ENCODE measurements at places on chromosomes 11 and 22. TPM values are rescaled to one million over a fixed set of nuclear protein-coding genes. Genes with fewer than 3 reads are reported as not detected.

ISX gene
- total RNA-seq = not detected

DNA sequence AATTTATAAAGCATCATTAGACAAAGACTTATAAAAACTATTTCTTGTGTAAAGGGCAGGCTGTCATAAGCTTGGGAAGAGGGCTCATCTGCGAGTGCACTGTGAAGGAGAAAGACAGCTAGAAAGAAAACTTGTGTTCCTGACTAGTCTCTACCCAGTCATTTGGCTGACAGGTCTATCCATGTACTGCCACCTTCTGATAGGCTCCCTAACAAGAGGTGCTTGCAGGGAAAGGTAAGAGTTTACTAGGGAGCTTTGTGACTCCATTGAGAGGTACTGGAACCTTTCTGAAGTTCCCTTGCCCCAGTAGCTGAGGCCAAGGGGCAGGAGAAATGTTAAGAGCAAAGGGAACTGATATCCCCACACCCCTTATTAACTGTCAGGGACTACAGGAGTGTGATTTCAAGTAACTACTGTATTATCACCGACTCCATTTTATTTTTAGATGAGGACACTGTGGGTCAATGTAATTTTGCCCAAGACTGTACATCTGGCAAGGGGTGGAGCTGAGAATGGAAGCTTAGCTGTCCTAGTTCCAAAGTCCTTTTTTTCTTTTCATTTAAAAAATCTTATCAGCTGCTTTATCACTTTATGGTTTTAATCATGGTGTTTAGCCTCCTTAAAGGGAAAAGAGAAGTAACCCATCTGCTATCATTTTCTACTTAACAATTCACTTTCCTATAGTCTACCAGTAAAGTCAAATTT is 129.4 kb downstream of the ARHGAP20 start:
- H3K27ac ChIP-seq = no peak overlapping the region
- peaks cover 25% of the 10 kb centered on the region for H3K36me3 ChIP-seq
- no peaks in the 10 kb centered on the region for H3K4me1 ChIP-seq
- DNase-seq = no peak

DNA sequence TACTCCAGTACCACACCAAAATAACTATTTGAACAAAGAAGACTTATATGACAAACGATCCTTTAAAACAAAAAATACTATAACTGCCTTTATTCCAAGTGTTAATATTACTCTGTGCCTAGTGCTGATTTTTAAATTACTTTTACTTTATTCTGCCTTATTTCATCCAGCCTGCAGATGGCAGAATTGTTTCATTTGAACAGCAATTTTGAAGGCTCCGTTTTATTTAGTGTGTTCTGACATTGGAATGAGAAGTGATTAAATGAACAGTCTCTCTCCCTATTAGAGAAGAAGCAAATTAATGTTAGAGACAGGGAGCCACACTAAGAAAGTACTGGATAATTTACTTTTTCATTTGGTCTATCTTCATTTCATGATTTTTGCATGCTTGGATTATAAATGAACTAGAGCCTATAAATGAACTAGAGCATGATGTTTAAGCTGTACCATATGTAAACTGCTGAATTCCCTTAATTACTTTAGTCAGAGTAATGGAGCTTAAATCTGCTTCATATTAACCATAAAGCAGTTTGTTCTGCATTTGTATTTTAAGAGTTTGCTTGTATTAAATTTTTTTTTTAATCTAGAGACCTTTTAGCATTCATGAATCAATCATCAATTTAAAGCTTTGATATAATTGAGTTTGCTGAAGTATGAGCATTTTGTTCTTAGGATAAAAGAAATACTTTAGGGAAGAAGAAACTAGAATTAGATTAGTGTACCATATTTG is 9.8 kb downstream of the PDHX start:
- H3K27me3 ChIP-seq = no peaks in the 10 kb centered on the region
- no peak overlapping the region for H3K4me3 ChIP-seq
- peaks cover 34% of the 10 kb centered on the region for H3K4me1 ChIP-seq

DNA sequence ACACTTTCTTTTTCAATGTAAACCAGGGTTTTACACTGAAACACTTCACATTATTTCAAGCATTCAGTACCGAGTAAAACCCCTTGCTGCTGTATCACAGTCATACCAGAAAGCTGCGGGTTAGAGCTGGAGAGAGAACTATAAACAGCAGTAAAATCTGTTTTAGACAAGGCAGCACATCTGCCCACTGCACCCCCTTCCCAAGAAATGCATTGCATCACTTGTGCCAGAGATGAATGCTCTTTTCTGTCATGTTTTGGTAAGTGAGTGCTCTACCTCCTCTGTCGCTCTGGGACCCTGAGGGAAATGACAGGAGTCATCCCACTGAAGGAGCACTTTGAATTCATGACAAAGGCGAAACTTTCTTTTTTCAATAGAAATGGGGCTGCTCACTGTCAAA is 107.2 kb downstream of the MAML2 start:
- no peaks in the 10 kb centered on the region for H3K36me3 ChIP-seq
- no peak overlapping the region for H3K4me3 ChIP-seq
- no peaks in the 10 kb centered on the region for H3K27me3 ChIP-seq

Measured in lower lobe of right lung (tissue), 2 donors.